ENCODE measurements at places on chromosomes 2 and 18. TPM values are rescaled to one million over a fixed set of nuclear protein-coding genes. Genes with fewer than 3 reads are reported as not detected.

DNA sequence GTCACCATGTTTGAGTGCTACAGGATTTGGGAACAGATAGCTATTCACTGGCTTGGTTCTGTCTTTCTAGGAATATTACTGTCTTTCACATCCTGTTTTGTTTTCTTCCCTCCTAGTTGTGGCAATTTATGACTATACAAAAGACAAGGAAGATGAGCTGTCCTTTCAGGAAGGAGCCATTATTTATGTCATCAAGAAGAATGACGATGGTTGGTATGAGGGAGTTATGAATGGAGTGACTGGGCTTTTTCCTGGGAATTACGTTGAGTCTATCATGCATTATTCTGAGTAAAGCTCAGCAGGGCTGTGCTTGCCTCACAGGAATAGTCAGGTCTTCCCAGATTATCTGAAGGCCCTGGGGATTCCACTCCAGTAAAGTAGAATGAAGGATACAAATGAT is 98.9 kb downstream of the ABI2 start:
- peak; percentile 50 for DNase-seq

- no peak for DNase-seq
These were observed 22.1 kb downstream of the TGFA start for GRCh38 chr2:70531419-70532086.

- no peak for DNase-seq
These were observed 17.5 kb upstream of the CEP192 start for GRCh38 chr18:12973562-12974213.

DNA sequence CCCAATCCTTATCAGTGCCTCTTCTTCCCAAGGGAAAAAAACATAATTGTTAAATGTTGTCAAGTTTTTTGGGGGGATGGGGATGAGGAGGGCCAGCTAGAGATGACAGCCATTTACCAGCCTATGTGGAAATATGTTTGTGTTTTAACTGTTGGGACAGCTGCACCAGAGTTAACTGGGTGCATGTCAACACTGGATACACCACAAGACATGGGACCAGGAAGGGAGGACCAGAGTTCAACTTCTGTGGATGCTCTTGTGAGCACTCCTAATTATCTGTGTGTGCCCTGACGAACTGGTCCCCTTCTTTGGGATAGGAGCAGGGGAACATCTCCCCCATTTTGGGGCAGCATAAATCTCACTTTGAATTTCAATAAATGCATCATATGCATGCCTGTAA is 66.1 kb upstream of the FZD5 start:
- no peak for DNase-seq

GRCh38 chr2:106061611-106062349 is 132.3 kb downstream of the UXS1 start:
- DNase-seq, result no peak

- no peak for DNase-seq
These were observed 35.1 kb downstream of the SANBR start for GRCh38 chr2:61100801-61101200.

- DNase-seq, result peak; percentile 54
These were observed 40.0 kb upstream of the STPG4 start for GRCh38 chr2:47195148-47195547.

DNA sequence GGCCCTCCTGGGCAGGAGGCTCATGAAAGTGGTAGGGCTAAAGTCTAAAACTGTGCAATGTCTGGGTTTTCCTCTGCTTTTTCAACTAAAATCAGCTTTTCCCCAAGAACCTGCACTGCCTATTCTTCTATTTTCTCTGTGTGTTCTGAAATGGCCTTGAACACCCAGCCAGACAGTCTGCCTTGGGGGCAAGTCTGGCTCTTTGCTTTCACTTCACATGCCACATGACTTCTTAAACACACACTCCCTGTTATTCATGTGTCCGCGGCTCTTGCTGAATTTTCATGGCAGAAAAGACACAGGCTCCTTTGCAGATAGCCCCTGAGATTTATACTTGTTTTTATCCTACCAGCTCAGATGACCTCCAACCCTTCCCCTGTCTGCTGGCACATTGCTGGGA is 10.6 kb upstream of the RPIA start:
- DNase-seq, result no peak

DNA sequence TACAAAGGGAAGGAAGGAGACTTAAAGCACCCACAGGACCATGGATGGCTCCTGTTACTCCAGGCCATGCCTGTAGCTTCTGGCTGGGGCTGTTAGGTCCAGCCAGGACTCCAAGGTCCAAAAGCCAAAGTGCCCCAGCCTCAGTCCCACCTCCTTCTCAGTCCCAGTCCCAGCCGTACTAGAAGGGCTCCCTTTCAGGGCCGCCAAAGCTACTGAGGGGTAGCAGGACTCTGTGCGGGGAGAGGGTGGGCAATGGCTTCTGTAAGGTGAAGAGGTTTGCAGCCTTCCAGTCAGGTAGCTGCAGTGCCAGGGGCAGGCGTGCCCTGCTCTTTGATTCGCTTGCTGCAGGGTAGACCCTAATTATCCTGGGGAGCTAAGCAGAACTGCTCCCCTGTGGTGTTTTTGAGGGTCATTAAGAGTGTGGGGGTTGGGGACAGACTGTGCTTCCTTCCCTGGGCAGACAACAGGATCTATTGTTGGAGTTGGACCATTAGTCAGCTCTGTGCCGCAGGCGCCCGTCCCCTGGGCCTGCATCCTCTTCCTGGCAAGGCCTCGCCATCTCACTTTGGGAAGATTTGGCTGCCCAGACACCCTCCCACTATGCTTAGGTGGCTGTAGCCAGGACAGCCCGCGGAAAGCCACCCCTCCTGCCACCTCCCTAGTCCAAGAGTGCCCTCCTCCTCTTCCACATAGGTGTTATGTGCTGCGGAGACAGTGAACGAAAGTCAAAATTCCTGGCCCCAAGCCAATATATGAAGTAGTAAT is 118.8 kb downstream of the ZBTB7C start:
- no peak for DNase-seq

Gene SLC20A1
- polyA plus RNA-seq, result 77.3 TPM

Gene SERPINB3
- polyA plus RNA-seq, result not detected

Gene SPDYA
- polyA plus RNA-seq, result 0.06 TPM

Gene CD8B2
- polyA plus RNA-seq, result not detected

Gene KANSL1L
- polyA plus RNA-seq, result 7.3 TPM

Gene AMMECR1L
- 16.8 TPM for polyA plus RNA-seq

Measured in fibroblast of lung (primary cell).